ENCODE measurements at places on chromosomes 5 and 9. TPM values are rescaled to one million over a fixed set of nuclear protein-coding genes. Genes with fewer than 3 reads are reported as not detected.

GRCh38 chr5:157690690-157691433 lies 19.5 kb downstream of the C5orf52 start:
- H3K36me3 ChIP-seq: peaks cover 5% of the 10 kb centered on the region
- no peak overlapping the region for H3K4me3 ChIP-seq
- no peaks in the 10 kb centered on the region for H3K4me1 ChIP-seq
- peaks cover 1% of the 10 kb centered on the region for H3K27me3 ChIP-seq
- no peak overlapping the region for H3K27ac ChIP-seq

Gene CTXN3
- total RNA-seq: not detected

DNA sequence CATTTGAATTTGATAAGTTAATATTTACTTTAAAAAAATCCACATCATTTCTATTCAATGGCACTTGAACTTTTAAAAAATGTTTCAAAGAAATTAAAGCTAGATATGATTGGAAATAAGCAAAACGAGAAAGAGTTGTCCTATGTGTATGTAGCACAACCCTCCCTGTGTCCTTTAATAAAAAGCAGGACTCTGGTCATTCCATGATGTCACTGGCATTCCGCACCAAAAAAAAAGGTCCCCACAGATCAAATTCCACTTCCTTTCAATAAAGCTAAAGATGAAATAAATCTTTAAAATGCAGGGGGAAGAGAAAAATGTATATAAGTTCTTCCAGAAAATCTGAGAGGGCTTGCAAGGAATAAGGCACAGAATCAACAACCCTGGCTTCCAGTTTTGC lies 103.8 kb downstream of the EFNA5 start:
- H3K4me3 ChIP-seq: no peak overlapping the region
- peaks cover 14% of the 10 kb centered on the region for H3K4me1 ChIP-seq
- peaks cover 5% of the 10 kb centered on the region for H3K27me3 ChIP-seq
- H3K36me3 ChIP-seq: no peaks in the 10 kb centered on the region
- no peak for DNase-seq

Gene MYMK
- total RNA-seq: not detected

- no peaks in the 10 kb centered on the region for H3K36me3 ChIP-seq
- H3K4me1 ChIP-seq: no peaks in the 10 kb centered on the region
- H3K27ac ChIP-seq: no peak overlapping the region
- no peaks in the 10 kb centered on the region for H3K27me3 ChIP-seq
- H3K4me3 ChIP-seq: no peak overlapping the region
Observed at GRCh38 chr9:116389541-116390302, 236.1 kb downstream of the PAPPA start.
